ENCODE measurements at places on chromosomes 7 and 10.

- DNase-seq = no peak
Measured at GRCh38 chr10:77236700-77237099, 400.9 kb downstream of the KCNMA1 start.

- DNase-seq = no peak
Measured at GRCh38 chr7:12157517-12157916, 53.6 kb upstream of the TMEM106B start.

DNA sequence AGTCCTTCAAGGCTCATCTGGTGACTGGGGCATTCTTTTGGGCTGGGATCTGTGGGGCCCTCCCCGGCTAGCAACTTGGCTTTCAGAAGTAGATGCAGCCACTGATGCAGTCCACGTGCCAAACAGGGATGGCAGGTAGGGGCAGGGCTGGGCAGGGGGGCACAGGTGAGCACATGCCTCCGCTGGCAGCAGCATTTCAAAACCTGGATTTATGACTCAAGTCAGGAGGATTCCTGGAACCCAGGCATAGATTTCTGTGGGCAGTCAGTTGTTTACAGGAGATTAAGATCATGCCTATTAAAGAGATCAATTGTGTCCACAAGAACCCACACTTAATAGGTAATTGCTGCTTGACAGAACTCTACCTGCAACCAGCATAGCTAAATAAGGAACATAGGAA is 839 bp upstream of the HABP2 start:
- DNase-seq = no peak

GRCh38 chr10:12636571-12636970 is 287.2 kb downstream of the CAMK1D start:
- DNase-seq = no peak

- DNase-seq = no peak
Measured at GRCh38 chr10:12844811-12845483, 156.6 kb downstream of the CCDC3 start.

- no peak for DNase-seq
Measured at GRCh38 chr7:26777385-26777784, 87.0 kb downstream of the SKAP2 start.

Measured in CD4-positive, alpha-beta T cell treated with Interleukin-17A for 1 hour (primary cell).